ENCODE measurements at places on chromosomes 6 and 20. TPM values are rescaled to one million over a fixed set of nuclear protein-coding genes. Genes with fewer than 3 reads are reported as not detected.
A peak's percentile ranks its signal among the peaks of the same experiment; 100 is the strongest.

DNA sequence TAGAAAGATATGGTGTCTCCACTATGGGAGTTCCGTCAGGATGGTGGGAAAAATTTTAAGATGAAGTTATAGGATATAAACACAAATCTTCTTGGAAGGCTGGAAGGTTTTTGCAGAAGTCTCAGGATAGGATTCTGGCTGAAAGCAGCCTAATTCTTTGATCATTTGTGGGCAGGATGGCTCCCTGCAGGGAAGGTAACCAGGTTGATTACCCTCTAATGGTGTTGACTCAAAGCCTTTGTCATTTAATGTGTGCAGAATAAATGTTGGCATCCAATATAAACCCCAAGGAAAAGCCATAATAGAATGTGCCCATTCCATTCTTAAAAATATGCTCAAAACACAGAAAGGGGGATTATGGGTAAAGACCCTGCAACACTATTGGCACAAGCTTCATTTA is 204.3 kb downstream of the EPM2A start:
- no peak for DNase-seq

DNA sequence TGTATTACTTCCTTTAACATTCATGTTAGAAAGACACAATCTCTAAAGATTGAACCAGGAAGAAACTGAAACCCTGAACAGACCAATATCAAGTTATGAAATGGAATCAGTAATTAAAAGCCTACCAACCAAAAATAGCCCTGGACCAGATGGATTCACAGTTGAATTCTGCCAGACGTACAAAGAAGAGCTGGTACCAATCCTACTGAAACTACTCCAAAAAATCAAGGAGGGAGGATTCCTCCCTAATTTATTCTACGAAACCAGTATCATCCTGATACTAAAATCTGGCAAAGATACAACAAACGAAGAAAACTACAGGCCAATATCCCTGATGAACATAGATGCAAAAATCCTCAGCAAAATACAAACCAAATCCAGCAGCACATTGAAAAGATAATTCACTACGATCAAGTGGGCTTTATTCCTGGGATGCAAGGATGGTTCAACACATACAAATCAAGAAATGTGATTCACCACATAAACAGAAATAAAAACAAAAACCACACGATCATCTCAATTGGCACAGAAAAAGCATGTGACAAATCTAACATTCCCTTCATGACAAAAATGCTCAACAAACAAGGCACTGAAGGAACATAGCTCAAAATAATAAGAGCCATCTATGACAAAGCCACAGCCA is 15.0 kb downstream of the CDK19 start:
- DNase-seq, result no peak

- no peak for DNase-seq
These were observed 536.6 kb downstream of the PRKN start for GRCh38 chr6:162190981-162191380.

DNA sequence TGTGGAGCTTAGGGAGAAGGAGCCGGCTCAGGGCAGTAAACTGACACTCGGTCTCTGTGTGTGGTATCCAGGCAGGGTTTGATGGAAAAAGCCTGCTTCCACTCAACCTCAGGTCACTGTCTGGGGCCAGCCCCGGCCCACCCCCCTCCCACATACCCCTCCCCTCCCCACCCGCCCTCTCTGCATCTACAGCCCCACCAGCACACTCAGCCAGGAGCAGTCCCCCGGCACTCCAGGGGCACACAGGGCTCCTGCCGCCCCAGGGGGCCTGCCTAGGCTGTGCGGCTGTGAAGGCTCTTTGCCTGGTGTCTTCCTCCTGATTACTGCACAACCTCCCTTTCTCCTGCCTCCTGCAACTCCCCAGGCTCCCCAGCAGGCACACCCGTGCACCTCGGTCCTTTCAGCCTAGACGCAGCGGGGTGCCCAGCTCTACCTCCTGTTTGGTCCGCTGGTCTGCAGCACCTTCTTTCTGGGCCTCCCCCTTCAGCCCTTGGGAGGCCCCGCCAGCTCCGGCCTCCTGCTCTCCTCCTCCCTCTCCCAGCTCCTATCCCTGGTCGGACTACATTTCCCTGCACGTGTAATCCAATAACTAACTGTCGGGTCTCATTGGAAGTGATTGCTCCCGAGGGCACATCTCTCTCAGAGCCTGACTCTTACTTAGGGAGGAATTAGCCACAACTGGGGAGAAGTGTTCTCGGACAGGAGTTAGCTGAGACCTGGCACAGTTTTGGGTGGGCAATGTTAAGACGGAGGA is 1.3 kb upstream of the FOXF2 start:
- no peak for DNase-seq

- no peak for DNase-seq
These were observed 1.9 kb downstream of the NPEPL1 start for GRCh38 chr20:58694241-58695083.

DNA sequence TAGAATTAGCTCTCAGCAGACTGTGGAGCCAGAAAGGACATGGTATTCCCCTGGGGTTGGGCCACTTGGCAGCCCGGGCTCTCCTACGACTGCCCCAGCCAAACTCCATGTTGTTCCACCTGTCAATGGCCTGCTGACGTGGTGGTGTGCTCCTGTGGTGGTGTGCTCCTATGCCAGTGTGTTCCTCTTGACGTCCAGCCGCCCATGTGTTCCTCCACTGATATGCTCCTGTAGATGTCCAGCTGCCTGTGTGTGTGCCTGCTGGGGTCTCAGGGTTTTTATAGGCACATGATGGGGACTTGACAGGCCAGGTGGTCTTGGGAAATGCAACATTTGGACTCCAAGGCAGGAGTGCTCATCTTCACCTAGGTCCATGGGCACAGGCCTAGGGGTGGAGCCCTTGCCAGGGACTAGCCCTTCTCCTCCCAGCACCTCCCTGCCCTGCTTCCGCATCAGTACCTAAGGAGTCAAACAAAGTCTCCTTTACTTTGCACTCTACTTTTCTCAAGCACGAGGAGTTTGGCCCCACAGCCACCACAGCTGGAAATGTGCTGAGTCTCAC is 133.5 kb downstream of the TINAG start:
- no peak for DNase-seq

- no peak for DNase-seq
These were observed 26.7 kb upstream of the YWHAB start for GRCh38 chr20:44858606-44859360.

DNA sequence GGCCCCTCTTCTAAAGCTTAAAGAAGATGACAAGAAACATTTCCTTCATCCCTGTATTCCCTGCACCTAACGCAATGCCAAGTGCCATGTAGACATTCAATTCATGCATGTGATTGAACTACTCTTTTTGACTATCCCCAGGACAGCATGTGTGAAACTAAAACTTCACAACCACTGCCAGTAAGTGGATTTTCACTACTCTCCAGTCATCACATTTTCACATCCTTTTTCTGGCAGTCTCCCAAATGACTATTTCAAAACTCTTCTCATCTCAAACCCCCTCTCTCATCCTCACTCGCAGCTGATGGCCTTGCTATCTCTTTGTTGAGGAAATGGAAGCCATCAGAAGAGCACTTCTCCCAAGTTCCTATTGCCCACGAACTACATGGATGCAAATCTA is 122.6 kb downstream of the OPRM1 start:
- DNase-seq, result no peak

GRCh38 chr6:30819297-30819917 is 64.9 kb upstream of the DDR1 start:
- no peak for DNase-seq

GRCh38 chr20:25286917-25287316 is 39.0 kb downstream of the PYGB start:
- DNase-seq, result no peak

GRCh38 chr6:45681860-45682511 is 304.3 kb upstream of the SUPT3H start:
- peak; percentile 55 for DNase-seq

DNA sequence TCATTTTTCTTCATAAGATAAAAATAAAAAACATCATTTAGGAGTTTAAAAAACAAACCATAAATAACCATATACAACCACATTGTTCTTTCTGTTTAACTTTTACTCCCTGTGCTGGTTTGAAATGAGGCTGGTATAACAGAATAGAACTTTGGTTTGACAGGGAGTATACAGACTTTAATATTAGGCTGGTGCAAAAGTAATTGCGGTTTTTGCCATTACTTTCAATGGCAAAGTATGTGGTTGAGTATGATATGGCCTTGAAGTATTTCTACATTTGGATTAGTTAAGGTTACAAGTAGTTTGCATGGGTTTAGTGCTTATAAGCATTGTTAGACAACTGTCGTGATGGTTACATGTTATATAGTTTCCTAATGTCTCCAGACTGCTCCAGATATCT is 29.0 kb upstream of the COL10A1 start:
- DNase-seq, result no peak

DNA sequence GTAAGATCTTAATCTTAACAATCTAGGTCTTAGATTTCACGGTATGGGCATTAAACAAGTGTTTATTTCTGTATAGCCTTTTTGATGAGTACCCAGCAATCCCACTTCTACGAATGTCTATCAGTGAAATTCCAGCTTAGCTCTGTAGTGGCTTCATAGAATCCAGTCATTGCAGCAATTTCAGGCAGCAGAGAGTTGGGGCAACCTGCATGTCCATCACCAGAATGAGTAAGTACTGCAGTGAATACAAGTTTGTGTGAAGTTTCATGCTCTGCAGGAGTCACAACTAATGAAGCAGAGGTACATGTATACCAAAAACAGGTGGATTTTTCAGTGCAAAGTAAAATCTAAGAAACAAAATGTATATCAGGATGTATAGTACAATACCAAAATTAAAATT is 151.7 kb downstream of the OR2B2 start:
- DNase-seq, result no peak

DNA sequence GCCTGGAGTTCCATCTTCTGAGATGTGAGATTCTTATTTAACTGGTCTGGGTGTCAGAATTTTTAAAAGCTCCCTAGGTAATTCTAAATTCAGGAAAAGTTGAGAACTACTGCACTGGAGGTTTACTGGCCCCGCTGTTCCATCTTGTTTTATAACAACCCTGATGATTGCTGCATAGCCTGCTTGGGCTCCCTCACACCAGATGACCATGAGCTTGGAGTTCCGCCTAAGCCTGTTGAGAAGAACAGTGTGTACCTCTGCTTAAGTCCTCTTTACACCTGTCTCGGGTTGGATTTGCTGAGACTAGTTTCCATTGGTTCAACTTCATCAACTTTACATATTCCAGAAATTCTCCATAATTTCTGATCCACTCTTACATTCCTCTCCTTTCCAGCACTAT is 77.9 kb downstream of the FKBP5 start:
- no peak for DNase-seq

DNA sequence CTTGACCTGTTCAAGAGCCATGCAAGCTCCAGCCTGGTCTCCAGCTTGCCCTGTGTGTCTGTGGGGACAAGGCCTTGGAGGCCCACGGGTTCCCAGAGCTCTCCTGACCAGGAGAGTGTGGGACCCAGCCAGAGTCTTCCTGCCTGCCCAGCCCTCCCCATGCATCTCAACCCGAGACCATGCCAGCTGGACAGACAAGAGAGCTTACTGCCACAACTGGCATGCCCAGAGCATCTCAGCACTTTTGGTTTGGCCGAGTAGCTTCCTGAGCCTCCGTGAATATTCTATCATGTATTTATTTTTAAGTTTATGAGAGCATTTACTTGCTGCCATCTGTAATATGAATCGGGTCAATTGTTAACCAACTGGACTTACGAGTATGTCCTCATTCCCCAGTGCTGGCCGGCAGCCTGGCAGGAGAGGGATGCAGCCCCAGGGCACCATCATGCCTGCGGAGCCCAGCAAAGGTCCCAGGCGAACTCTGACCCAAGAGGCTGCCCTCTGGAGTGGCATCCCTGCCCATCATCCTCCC is 14.9 kb downstream of the IP6K3 start:
- no peak for DNase-seq

- peak; percentile 92 for DNase-seq
These were observed 70.9 kb downstream of the HFE start for GRCh38 chr6:26158076-26158580.

DNA sequence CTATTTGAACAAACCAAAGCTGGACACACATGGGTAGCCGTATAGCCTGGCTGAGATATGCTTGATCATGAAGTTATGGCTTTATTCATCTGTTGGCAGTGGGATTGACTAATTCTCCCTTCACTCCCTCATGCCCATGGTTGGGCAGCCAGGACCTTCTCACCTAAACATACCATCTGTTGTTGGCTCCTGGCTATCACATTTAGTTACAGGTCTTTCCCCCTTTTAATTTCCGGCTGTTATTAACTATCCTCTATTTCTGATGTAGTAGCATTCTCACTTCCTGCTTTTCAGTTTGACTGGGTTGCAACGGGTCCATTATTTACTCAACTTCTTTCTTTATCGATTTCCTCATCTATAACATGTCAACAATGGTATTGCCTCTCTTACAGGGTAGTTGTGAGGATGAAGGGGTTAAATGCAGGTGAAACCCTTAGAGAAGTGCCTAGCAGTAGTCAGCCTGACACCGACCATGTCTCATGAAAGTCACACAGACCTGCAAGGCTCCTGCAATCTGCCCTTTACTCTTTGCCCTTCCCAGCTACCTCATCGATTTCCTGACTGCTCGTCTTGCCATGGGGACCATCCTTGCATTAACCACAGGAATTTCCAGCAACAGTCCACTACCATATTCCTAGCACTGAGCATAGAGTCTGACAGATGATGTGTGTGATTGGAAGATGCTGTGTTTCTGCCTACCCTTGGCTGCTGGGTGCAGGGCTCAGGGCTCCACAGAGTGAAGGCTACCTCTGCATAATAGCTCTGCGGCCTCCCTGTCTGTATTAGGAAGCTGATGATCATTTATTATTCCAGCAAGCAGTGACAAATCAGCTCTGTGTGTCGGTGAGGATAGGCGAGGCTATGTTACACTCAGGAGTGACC is 42.2 kb downstream of the PPP1R14C start:
- DNase-seq, result no peak

- no peak for DNase-seq
These were observed 5.9 kb downstream of the KHDRBS2 start for GRCh38 chr6:62280099-62280498.

- peak; percentile 58 for DNase-seq
These were observed 1.4 kb downstream of the PHF20 start for GRCh38 chr20:35773154-35773751.

- no peak for DNase-seq
These were observed 378.2 kb upstream of the SULF2 start for GRCh38 chr20:48163505-48163904.

HFE gene
- total RNA-seq, result 4.3 TPM

TRIM40 gene
- not detected for total RNA-seq

SLC35D3 gene
- total RNA-seq, result not detected

GTSF1L gene
- not detected for total RNA-seq

Data from activated CD8-positive, alpha-beta T cell treated with anti-CD3 and anti-CD28 coated beads, Interleukin-2, amount 10 ng/mL, durations not matched to agents 7 days and 5 days (primary cell).